ENCODE measurements at places on chromosomes 16 and 17. TPM values are rescaled to one million over a fixed set of nuclear protein-coding genes. Genes with fewer than 3 reads are reported as not detected.

Gene BRIP1
- 0.70 TPM for total RNA-seq

Gene TP53TG3
- not detected for total RNA-seq

Gene ADAP2
- 3.5 TPM for total RNA-seq

Gene NME2
- total RNA-seq, result 239 TPM

Gene TPPP3
- total RNA-seq, result 9.6 TPM

Gene TBC1D3G
- total RNA-seq, result not detected

Gene SLC16A11
- total RNA-seq, result not detected

Gene TBC1D3K
- not detected for total RNA-seq

Gene ZG16
- total RNA-seq, result not detected

GRCh38 chr17:33688771-33689170 lies 395.7 kb upstream of the ASIC2 start:
- no peaks in the 10 kb centered on the region for H3K4me1 ChIP-seq
- H3K27ac ChIP-seq, result no peak overlapping the region
- no peaks in the 10 kb centered on the region for H3K27me3 ChIP-seq
- H3K4me3 ChIP-seq, result no peak overlapping the region
- no peak for DNase-seq

DNA sequence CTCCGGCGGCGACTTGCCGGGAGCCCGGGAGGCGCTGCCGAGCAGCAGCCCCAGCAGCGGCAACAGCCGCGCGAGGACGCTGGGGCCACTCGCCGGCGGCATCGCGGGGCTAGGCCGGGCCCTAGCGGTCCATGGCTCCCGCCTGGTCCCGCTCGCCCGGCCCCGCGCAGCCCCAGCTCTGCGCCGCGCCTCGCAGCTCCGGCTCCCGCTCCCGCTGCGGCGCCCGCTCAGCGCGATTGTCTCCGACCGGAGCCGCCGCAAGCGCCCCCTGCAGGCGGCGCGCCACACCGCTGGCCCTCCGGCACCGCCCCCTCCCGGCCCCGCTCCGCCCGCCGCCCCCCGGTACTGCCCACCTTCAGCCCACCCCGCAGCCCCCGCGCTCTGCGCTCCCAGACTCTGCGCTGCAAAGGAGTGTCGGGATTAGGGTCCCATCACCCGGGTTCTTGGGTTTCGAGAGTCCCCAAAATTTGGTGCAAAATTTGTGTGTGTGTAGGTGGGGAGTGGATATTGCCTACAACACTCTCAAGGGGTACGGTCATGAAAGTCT lies at the start of gene FAM171A2:
TSS of gene FAM171A2 (minus strand) at position 241 of the 547 bp plus-strand sequence. CDS start at position 102, 139 bp downstream.
- peak within 1 kb of the TSS; percentile 28 for H3K27ac ChIP-seq
- H3K27me3 ChIP-seq, result no peaks in the 10 kb centered on the region
- peaks cover 17% of the 10 kb centered on the region for H3K4me1 ChIP-seq

DNA sequence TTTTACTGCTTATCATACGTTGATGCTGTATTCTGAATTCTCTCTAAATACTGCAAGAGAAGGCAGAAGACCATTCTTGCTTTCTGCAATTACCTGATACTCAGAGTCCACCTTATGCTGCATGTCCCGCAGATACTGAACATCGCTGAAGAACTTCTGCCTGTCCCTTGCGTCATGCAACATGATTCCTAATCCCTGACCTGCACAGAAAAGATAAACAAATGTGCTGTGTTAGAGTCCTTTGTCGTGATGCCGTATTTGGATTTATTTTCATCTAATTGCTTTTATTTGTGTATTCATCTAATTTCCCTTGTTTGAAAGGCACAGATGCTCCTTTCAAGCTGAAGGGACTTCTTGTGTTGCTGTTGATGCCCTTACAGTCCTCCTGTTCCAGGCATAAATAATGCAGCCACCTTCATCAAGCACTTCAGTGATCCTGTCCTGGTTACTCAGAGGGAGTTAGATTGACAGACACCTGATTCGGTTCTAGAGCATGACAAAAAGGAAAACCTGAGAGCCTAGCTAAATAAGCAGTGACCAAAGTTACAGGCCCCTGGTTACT lies 6.5 kb downstream of the MARCHF10 start:
- H3K36me3 ChIP-seq, result no peaks in the 10 kb centered on the region
- H3K4me1 ChIP-seq, result no peaks in the 10 kb centered on the region
- no peak overlapping the region for H3K27ac ChIP-seq
- no peaks in the 10 kb centered on the region for H3K27me3 ChIP-seq
- no peak overlapping the region for H3K4me3 ChIP-seq
- no peak for DNase-seq

DNA sequence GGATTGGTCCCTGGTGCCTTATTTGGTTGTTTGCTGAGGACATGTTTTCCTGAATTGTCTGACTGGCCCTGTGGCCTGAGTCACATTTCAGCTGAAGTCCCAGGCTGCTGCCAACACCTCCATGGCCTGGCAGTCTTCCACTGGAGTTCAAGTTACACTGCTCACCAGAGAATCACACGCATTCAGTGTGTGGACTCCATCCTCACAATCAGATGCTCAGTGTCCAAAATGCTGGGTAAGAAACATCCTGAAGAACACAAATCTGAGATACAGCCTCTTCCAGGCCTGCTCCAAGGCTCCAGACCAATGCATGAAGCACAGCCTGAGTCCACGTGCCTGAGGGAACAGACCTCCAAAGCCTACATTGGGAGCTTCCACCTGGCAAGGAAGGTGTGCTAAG lies 19.2 kb downstream of the CD300LB start:
- H3K27ac ChIP-seq, result no peak overlapping the region
- DNase-seq, result no peak
- H3K4me1 ChIP-seq, result no peaks in the 10 kb centered on the region
- H3K27me3 ChIP-seq, result no peaks in the 10 kb centered on the region

GRCh38 chr16:56355221-56355620 lies 70.1 kb downstream of the AMFR start:
- no peaks in the 10 kb centered on the region for H3K27me3 ChIP-seq
- H3K4me1 ChIP-seq, result no peaks in the 10 kb centered on the region
- no peak overlapping the region for H3K27ac ChIP-seq

- no peaks in the 10 kb centered on the region for H3K4me1 ChIP-seq
- H3K4me3 ChIP-seq, result no peak overlapping the region
- no peaks in the 10 kb centered on the region for H3K36me3 ChIP-seq
- H3K27ac ChIP-seq, result no peak overlapping the region
- H3K27me3 ChIP-seq, result no peaks in the 10 kb centered on the region
Measured at GRCh38 chr16:46629331-46630219, 8.4 kb upstream of the SHCBP1 start.

DNA sequence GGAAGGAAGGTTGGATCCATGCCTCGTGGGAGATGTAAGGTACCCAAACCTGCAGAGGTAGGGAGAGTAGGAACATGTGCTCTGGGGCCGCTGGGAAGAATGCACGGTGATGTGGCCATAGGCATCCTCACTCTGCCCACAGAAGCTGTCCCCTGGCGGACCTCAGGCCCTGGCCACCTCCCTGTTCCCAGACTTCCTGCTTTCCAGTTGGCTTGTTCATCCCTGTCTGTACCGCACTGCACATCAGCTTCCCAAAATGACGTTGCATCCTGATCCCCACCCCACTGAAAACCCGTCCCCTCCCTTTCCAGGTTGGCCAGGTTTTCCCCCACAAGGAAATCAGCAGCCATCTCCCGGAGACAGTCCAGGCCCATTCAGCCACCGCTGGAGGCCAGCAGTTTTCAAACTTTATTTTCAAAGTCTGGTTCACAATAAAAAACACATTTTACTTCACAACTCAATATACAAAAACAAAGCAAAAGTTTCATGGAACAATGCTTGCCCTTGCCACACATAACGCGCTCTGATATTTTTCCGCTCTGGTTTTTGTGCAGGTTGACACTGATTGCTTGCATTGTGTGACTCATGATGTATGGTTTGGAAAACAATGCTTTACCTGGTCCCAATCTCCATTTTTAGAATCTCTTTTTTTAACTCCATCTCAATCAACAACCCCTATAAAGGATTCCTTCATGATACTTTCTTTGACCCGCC lies 143.0 kb downstream of the GAS7 start:
- H3K36me3 ChIP-seq, result no peaks in the 10 kb centered on the region
- no peak overlapping the region for H3K4me3 ChIP-seq
- DNase-seq, result no peak
- H3K27me3 ChIP-seq, result no peaks in the 10 kb centered on the region

GRCh38 chr16:20870122-20870820 lies 29.9 kb downstream of the DCUN1D3 start:
- no peak overlapping the region for H3K27ac ChIP-seq
- H3K4me3 ChIP-seq, result no peak overlapping the region
- no peak for DNase-seq
- H3K4me1 ChIP-seq, result peaks cover 98% of the 10 kb centered on the region

DNA sequence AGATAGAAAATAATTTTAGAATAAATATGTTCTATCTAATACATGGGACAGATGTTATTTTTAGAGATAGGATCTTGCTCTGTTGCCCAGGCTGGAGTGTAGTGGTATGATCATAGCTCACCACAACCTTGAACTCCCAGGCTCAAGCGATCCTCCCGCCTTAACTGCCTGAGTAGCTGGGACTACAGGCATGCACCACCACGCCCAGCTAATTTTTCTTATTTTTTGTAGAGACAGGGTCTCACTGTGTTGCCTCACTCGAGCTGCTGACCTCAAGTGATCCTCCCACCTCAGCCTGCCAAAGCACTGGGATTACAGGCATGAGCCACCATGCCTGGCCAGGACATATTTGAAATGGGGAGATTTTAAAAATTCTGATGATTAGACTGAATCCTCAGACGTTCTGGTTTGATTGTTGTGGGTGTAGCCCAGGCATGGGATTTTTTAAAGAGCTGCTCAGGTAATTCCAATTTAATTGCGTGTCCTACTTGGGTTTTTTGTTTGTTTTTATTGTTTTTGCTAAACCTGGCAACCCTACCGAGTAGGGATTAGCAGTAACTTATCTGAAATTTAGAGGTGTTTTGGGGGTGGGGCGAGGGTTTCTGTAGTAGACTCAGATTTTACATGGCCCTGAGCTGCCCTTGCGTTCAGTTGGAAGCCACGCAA lies 142.9 kb downstream of the RAB11FIP4 start:
- peaks cover 4% of the 10 kb centered on the region for H3K4me1 ChIP-seq
- H3K4me3 ChIP-seq, result no peak overlapping the region
- H3K27ac ChIP-seq, result no peak overlapping the region

GRCh38 chr16:27284865-27285675 lies 16.5 kb upstream of the NSMCE1 start:
- H3K4me3 ChIP-seq, result no peak overlapping the region
- H3K27ac ChIP-seq, result no peak overlapping the region
- DNase-seq, result no peak
- no peaks in the 10 kb centered on the region for H3K27me3 ChIP-seq

DNA sequence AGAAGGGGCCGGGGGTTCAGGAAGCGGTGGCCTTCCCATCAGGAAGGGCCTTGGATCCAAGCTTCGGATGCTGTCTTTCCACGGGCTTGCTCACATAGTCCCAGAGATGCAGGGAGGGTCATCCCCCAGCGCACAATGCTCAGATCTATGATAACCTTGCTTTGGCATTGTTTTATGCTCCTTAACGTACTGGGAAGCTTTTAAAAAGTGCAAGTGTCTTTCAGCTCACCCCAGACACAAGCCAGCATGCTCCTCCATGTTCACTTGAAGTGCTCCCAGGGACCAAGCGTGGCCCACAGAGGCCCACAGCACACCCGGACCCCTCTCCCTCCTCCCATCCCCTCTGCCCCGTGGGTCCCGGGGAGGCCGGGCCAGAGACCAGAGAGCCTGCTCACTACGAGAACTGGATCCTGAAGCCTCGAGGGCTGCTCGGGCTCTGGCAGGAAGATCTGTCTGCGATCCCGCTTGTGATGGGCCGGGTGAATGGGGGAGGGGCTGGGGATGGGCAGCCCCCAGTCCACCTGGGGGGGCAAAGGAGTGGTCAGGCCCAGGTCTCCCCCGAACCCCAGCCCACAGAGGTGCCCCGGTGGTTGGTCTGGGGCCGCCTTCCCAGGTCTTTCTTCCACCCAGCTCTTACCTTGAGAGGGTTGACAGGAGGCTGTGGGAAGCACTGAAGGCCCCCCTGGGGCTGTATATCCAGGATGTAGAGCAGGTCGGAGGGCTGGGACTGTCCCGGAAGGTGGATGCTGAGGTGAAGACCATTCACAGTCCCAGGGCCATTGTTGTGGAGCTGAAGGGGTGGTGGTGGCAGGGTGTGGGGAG lies 11.8 kb upstream of the FAM171A2 start:
- H3K36me3 ChIP-seq, result no peaks in the 10 kb centered on the region
- H3K4me3 ChIP-seq, result no peak overlapping the region
- H3K27me3 ChIP-seq, result no peaks in the 10 kb centered on the region
- H3K4me1 ChIP-seq, result peaks cover 6% of the 10 kb centered on the region
- no peak overlapping the region for H3K27ac ChIP-seq

- no peaks in the 10 kb centered on the region for H3K36me3 ChIP-seq
- no peaks in the 10 kb centered on the region for H3K27me3 ChIP-seq
- DNase-seq, result no peak
- no peak overlapping the region for H3K4me3 ChIP-seq
Measured at GRCh38 chr16:10637337-10638037, 57.1 kb upstream of the EMP2 start.

- H3K27me3 ChIP-seq, result no peaks in the 10 kb centered on the region
- no peaks in the 10 kb centered on the region for H3K36me3 ChIP-seq
Measured at GRCh38 chr16:15519790-15520189, 85.4 kb downstream of the BMERB1 start.

DNA sequence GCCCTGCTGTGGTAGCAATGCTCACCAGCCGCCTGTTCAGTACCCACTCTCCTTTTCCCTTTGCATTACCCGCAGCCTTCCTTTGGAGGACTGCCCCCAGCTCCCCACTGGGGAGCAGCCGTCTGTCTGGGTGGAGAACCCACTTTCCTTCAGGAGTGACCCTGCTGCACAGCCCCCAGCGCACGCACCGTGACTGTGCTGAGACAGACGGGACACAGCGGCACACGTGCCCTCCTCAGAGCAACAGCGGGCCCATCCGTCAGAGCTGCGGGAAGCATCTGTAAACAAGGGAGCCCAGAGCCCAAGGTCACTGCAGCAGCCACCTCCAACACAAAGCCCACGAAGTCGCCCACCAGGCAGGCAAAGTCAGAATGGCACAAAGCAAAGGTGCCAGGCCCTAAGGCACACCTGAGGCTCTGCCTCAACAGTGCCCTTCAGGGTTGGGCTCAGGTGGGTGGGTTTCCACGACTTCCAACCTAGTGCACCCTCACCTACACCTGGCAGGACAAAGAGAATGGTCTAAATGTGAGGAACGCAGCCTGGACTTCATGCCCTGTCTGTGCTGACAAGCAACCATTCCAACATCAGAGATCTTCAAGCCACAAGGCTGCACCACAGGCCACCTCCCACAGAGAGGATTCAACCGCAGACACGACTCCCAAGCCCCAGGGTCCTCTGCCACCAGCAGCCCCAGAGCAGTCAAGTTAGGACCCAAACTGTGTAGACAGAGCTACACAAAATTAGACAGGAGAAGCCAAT lies 9.9 kb downstream of the AXIN1 start:
- no peak overlapping the region for H3K27ac ChIP-seq
- no peaks in the 10 kb centered on the region for H3K36me3 ChIP-seq
- H3K27me3 ChIP-seq, result no peaks in the 10 kb centered on the region
- no peaks in the 10 kb centered on the region for H3K4me1 ChIP-seq
- H3K4me3 ChIP-seq, result no peak overlapping the region
- no peak for DNase-seq

- no peaks in the 10 kb centered on the region for H3K27me3 ChIP-seq
- DNase-seq, result no peak
- H3K27ac ChIP-seq, result peak overlapping the region; percentile 41
- no peaks in the 10 kb centered on the region for H3K36me3 ChIP-seq
- no peak overlapping the region for H3K4me3 ChIP-seq
Measured at GRCh38 chr16:14500791-14501190, 129.3 kb downstream of the PARN start.

GRCh38 chr17:68719431-68719830 lies 118.3 kb upstream of the FAM20A start:
- H3K4me3 ChIP-seq, result no peak overlapping the region
- H3K27ac ChIP-seq, result no peak overlapping the region
- H3K36me3 ChIP-seq, result no peaks in the 10 kb centered on the region
- DNase-seq, result no peak
- H3K27me3 ChIP-seq, result no peaks in the 10 kb centered on the region

GRCh38 chr17:50934672-50935220 lies 68.6 kb upstream of the TOB1 start:
- H3K27me3 ChIP-seq, result no peaks in the 10 kb centered on the region
- H3K4me1 ChIP-seq, result peaks cover 48% of the 10 kb centered on the region
- no peaks in the 10 kb centered on the region for H3K36me3 ChIP-seq
- peak overlapping the region; percentile 74 for H3K27ac ChIP-seq
- no peak for DNase-seq

Measured in heart left ventricle (tissue), 16 donors.